ENCODE measurements at places on chromosomes 2 and 18.

DNA sequence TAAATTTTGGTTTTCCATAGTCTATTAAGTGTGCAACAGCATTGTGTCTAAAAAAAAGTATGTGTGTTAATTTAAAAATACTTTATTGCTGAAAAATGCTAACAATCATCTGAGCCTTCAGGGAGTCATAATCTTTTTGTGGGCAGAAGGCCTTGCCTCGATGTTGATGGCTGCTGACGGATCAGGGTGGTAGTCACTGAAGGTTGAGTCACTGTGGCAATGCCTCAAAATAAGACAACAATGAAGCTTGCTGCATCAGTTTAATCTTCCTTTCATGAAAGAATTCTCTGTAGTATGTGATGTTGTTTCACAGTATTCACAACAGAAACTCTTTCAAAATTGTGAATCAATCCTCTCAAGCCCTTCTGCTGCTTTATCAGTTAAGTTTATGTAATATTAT, 31.3 kb downstream of the HDHD2 start:
- no peak for DNase-seq

DNA sequence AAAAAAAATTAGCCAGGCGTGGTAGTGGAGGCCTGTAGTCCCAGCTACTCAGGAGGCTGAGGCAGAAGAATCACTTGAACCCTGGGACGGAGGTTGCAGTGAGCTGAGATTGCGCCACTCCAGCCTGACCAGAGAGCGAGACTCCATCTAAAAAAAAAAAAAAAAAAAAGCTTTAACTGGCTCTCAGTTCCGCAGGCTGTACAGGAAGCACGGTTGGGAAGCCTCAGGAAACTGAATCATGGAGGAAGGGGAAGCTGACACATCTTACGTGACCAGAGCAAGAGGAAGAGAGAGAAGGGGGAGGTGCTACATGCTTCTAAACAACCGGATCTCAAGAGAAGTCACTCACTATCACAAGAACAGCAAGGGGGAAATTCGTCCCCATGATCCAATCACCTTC, 505.6 kb upstream of the SLC8A1 start:
- DNase-seq: no peak

GRCh38 chr2:33358878-33359277, 117.6 kb upstream of the RASGRP3 start:
- DNase-seq: no peak

GRCh38 chr18:8468191-8468590, 141.0 kb upstream of the RAB12 start:
- no peak for DNase-seq

- no peak for DNase-seq
Observed at GRCh38 chr2:26649322-26649721, 8.2 kb upstream of the CIB4 start.
